ENCODE measurements at places on chromosomes 3 and 15.

DNA sequence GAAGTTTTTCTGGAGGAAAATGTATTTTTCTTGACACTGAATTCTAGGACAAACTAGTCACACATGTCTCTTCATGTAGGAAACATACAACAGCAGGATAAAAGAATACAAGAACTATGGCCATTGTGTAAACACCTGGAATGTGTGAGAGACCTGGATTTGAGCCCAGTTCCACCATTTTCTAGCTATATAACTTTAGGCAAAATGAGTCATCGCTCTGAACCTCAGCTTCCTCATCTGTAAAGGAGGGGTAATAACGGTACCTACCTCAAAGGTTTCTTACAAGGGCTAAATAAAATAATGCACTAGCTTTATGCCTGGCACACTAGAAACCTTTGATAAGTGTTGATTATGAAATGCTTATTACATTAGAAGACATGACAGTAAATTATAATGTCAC is 57.8 kb downstream of the RIOX2 start:
- no peak for DNase-seq

DNA sequence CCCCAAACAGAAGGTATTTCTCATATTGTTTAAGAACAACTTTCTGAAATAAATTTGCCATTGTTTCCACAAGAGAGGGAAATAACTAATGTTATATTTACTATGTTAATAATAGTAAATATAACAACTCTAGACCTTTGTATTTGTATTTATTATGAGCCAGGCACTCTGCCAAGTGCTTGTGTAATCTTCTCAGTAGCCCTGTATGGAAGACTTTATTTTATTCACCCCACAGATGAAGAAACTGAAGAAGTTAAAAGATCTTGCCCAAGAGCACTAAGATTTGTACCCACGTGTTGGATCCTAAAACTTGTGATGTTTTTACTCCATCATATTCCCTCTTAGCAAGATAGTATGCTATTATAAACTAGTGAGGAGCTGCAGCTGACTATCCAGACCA is 12.0 kb upstream of the GNB4 start:
- no peak for DNase-seq

DNA sequence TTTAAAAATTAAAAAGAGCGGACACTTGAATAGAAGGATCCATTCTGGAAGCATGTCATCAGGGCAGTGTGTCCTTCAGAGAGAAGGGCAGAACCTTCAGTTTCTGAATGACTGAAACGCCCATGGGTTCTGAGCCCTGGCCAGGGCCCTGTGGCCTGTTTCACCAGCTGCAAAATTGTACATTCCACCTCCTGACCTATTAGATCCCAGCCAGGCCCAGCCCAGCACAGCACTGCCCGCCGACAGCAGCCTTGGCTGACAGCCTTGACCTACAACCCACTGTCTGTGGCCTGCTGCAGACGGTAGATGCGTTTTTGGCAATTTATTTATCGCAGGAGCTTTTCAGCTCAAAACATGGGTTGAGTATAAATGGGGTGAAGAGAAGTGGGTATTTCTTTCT is 5.9 kb upstream of the POLG start:
- no peak for DNase-seq

- no peak for DNase-seq
Measured at GRCh38 chr15:57692709-57693108, 13.8 kb upstream of the POLR2M start.

- no peak for DNase-seq
Measured at GRCh38 chr3:126100269-126100633, 16.3 kb upstream of the SLC41A3 start.

DNA sequence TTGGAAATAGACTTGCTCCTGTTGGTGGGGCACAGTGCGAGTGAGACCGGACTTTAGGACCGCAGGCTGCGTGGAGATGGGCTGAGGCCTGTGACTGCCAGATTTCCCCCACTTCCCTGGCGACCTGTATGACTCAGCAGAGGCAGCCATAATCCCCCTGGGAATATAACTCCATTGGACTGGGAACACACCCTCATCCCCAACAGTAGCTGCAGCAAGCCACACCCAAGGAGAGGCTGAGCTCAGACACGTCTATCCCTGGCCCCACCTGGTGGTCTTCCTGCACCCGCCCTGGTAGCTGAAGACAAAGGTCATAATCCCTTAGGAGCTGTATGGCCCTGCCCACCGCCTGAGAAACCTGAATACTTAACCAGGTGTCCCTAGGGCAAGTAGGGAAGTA is 42.6 kb downstream of the DZIP1L start:
- no peak for DNase-seq

- DNase-seq: no peak
Measured at GRCh38 chr3:82080792-82081191, 319.3 kb upstream of the GBE1 start.

GRCh38 chr15:78934655-78935023 is 10.2 kb downstream of the CTSH start:
- no peak for DNase-seq

Measured in stimulated activated CD8-positive, alpha-beta memory T cell treated with anti-CD3 and anti-CD28 coated beads, Interleukin-4, amount 100 ng/mL, for 4 hours (primary cell).